ENCODE measurements at places on chromosomes 11 and 22. TPM values are rescaled to one million over a fixed set of nuclear protein-coding genes. Genes with fewer than 3 reads are reported as not detected.

DNA sequence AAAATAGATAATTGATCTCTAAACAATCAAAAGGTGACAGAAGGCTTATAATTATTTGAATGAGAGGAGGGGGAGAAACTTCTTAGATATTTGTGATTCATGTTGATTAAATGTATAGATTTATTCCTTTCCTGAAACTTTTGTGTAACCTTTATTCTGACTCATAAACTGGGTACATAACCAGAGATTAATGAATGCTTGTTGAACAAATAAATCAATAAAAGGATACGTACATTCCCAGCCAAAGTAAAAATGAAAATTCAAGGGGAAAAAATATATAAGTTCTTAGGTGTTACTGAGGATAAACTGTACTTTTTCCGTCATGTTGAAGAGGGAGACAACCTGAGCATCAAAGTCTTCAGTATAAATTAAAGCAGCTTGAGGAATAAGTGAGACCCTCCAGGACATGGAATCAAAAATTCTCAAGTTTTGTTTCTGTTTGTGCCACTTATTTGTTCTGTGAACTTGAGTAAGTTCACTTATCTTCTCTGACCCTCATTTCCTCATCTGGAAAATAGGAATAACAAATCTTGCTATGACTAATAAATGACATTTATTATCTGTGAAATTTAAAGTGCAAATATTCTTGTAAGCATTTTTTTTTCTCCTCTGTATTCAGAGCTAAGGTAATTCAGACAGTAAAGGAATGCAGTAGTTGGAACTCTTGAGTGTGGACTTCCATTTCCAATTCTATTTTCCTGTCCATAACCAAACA, 195.4 kb downstream of the METTL15 start:
- H3K27me3 ChIP-seq, result no peaks in the 10 kb centered on the region
- no peak for DNase-seq
- H3K4me1 ChIP-seq, result no peaks in the 10 kb centered on the region
- H3K4me3 ChIP-seq, result no peak overlapping the region
- H3K27ac ChIP-seq, result no peak overlapping the region
- H3K36me3 ChIP-seq, result peaks cover 6% of the 10 kb centered on the region

Gene SEC14L6
- total RNA-seq, result not detected

DNA sequence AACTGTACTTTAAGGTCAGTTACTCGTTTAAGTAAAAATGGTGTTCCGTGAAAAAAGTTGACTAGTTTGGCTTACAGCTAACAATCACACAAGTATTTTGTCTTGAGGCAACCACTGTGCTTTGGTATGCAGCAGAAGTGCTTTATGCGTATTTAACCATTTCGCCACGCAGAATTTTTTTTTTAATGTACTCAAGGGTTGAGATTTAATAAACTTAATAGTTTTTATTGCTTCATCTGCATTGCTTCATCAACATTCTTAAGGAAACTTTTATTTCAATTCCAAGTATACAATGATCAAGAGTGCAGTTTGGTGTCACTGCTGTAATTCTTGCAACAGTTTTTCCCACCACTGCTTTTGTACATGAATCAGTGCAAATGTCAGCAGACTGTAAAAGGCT, 66.4 kb downstream of the ZNRF3 start:
- H3K27me3 ChIP-seq, result peaks cover 46% of the 10 kb centered on the region
- H3K4me1 ChIP-seq, result peaks cover 2% of the 10 kb centered on the region
- no peak for DNase-seq
- H3K27ac ChIP-seq, result no peak overlapping the region
- H3K36me3 ChIP-seq, result peaks cover 2% of the 10 kb centered on the region

GRCh38 chr11:65278356-65278755, 16.6 kb downstream of the POLA2 start:
- peaks cover 11% of the 10 kb centered on the region for H3K4me1 ChIP-seq
- no peak overlapping the region for H3K4me3 ChIP-seq
- DNase-seq, result no peak
- peak overlapping the region; percentile 90 for H3K27ac ChIP-seq

GRCh38 chr11:13140028-13140870, 131.1 kb downstream of the RASSF10 start:
- H3K27me3 ChIP-seq, result peaks cover 56% of the 10 kb centered on the region
- H3K4me3 ChIP-seq, result no peak overlapping the region
- no peak overlapping the region for H3K27ac ChIP-seq
- no peaks in the 10 kb centered on the region for H3K4me1 ChIP-seq

DNA sequence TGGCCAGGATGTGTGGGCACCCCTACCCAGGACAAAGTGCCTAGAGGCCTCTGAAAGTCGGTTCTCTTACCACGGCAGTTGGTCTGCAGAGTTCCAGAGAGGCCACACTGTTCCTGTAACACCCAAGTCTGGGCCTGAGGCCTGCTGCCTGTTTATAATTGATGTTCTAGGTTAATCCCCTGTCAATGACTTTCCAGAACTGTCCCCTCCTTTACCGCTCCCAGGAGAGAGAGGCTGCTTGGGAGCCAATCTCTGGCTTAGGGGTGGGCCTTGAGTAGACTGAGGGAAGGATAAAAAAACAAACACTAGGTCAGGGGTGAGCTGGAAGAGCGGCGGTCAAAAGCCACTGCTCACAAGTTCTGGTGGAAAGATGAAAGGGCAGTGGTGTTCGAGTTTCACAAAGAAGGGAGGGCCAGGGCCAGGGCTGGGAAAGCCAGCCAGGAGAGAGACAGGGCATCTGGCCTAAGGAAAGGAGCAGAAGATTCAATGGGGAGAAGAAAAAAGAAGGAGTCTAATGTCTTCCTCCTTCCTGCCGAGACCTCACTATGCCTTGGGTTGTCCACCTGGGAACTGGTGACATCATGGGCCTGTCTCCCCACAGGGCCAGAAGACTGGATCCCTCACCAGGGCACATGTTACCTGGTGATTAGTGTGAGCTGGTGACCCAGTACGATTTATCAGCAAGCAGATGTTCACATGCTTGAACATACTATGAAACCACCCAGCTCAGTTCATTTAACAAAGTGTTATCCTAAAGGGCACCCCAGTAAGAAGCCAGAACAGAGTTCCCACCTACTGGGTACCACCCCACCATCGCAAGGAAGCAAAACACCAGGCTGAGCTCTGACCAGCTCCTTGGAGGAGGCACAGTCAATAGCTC, 50.2 kb downstream of the PC start:
- no peak overlapping the region for H3K27ac ChIP-seq
- no peak for DNase-seq
- H3K27me3 ChIP-seq, result peaks cover 11% of the 10 kb centered on the region
- H3K4me1 ChIP-seq, result no peaks in the 10 kb centered on the region
- no peak overlapping the region for H3K4me3 ChIP-seq

GRCh38 chr11:12186701-12187100, 76.3 kb downstream of the MICAL2 start:
- H3K4me1 ChIP-seq, result peaks cover 33% of the 10 kb centered on the region
- no peak for DNase-seq

DNA sequence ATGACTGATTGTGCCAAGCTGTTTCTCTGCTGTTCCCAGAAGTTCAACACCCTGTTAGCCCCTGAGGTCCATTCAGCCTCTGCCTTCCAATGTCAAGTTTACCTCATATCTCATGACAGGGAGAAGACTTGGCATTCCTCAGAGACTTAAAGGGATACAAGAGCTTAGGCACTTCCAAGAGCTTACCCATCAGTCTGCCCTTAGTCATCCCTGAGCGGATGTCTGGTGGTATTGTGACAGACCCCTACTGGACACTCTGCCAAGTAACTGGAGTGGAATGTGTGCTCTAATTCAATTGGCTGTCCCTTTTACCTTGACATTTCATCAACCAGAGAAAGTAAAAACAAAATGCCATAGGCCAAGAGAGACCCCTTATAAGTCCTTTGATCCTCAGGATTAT, 151.5 kb downstream of the AASDHPPT start:
- no peaks in the 10 kb centered on the region for H3K4me1 ChIP-seq
- no peaks in the 10 kb centered on the region for H3K27me3 ChIP-seq
- H3K36me3 ChIP-seq, result no peaks in the 10 kb centered on the region
- H3K27ac ChIP-seq, result no peak overlapping the region

DNA sequence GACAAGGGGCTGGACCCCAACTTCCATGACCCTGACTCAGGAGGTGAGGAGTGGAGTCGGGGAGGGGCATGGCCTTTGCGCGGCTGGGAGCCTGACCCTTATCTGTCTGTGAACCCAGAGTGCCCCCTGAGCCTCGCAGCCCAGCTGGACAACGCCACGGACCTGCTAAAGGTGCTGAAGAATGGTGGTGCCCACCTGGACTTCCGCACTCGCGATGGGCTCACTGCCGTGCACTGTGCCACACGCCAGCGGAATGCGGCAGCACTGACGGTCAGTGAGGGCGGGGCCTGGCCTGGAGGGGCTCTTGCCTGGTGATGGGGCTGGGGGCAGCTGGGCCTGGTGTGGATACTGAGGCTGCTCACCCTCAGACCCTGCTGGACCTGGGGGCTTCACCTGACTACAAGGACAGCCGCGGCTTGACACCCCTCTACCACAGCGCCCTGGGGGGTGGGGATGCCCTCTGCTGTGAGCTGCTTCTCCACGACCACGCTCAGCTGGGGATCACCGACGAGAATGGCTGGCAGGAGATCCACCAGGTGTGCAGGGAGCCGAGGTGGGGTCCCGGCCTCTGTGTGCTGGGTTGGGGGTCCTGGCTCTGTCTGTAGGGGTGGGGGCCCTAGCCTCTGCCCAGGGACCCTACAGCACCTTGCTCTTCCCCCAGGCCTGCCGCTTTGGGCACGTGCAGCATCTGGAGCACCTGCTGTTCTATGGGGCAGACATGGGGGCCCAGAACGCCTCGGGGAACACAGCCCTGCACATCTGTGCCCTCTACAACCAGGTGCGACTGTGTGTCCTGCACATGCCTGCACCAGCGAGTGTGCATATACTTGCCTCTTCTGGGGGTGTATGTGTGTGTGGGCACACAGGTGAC, 6.3 kb downstream of the SHANK3 start:
- H3K27me3 ChIP-seq, result peaks cover 14% of the 10 kb centered on the region
- no peak overlapping the region for H3K4me3 ChIP-seq
- peaks cover 13% of the 10 kb centered on the region for H3K4me1 ChIP-seq
- peaks cover 6% of the 10 kb centered on the region for H3K36me3 ChIP-seq
- H3K27ac ChIP-seq, result no peak overlapping the region

Gene UBQLN3
- total RNA-seq, result 0.20 TPM

GRCh38 chr11:17974246-17974645, 38.6 kb downstream of the SERGEF start:
- no peak overlapping the region for H3K4me3 ChIP-seq
- H3K4me1 ChIP-seq, result peaks cover 2% of the 10 kb centered on the region
- no peak for DNase-seq
- H3K36me3 ChIP-seq, result peaks cover 10% of the 10 kb centered on the region
- no peaks in the 10 kb centered on the region for H3K27me3 ChIP-seq

Gene LRRC55
- total RNA-seq, result not detected

Gene APOC3
- not detected for total RNA-seq

- H3K4me3 ChIP-seq, result no peak overlapping the region
- peak overlapping the region; percentile 19 for H3K27ac ChIP-seq
- H3K4me1 ChIP-seq, result peaks cover 2% of the 10 kb centered on the region
- no peaks in the 10 kb centered on the region for H3K27me3 ChIP-seq
Observed at GRCh38 chr11:3745161-3745560, 52.2 kb downstream of the NUP98 start.

- peaks cover 4% of the 10 kb centered on the region for H3K4me1 ChIP-seq
- no peak for DNase-seq
- no peak overlapping the region for H3K27ac ChIP-seq
- peaks cover 41% of the 10 kb centered on the region for H3K27me3 ChIP-seq
Observed at GRCh38 chr11:112778091-112778876, 182.9 kb upstream of the NCAM1 start.

- H3K4me3 ChIP-seq, result no peak overlapping the region
- H3K36me3 ChIP-seq, result no peaks in the 10 kb centered on the region
- peaks cover 2% of the 10 kb centered on the region for H3K4me1 ChIP-seq
- no peak overlapping the region for H3K27ac ChIP-seq
- no peak for DNase-seq
Observed at GRCh38 chr11:102177974-102178631, 67.9 kb downstream of the YAP1 start.

GRCh38 chr11:35856259-35856658, 87.6 kb upstream of the LDLRAD3 start:
- H3K4me1 ChIP-seq, result no peaks in the 10 kb centered on the region
- H3K27me3 ChIP-seq, result peaks cover 4% of the 10 kb centered on the region
- H3K4me3 ChIP-seq, result no peak overlapping the region

Gene OR5W2
- not detected for total RNA-seq

DNA sequence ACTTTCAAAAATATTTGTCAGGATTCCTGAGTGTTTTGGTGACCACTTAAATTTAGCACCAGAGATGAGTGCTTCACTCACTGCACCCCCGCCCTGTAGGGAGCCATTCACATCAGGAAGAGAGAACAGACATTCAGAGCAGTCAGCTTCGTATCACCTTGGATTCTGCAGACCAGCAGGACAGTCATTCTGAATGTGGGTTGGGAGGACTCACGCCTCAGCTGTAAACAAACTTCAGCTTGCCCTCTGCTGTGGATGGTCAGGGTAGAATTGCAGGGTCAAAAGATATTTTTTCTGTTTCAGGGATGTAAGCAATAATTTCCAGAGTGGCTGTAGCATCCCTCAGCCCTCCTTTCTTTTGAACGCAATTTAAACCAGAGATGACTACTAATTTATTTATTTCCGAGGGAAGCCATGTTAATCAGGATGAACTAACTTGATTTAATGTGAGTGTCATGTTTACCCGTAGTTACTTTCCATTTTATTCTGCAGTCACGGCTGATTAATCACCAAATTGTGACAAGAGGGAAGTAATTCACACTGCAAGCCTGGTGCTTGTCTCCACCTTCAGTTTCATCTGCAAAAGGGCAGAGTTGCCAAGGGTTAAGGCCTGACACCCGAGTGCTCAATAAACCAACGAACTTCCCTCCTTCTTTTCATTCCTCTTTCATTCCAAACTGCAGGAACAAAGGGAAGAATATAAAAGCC, 174.2 kb upstream of the DDI1 start:
- H3K4me3 ChIP-seq, result no peak overlapping the region
- no peak overlapping the region for H3K27ac ChIP-seq
- H3K36me3 ChIP-seq, result no peaks in the 10 kb centered on the region
- no peaks in the 10 kb centered on the region for H3K4me1 ChIP-seq
- H3K27me3 ChIP-seq, result no peaks in the 10 kb centered on the region

Gene KLHDC7B
- total RNA-seq, result 5.1 TPM

- no peaks in the 10 kb centered on the region for H3K27me3 ChIP-seq
- no peak for DNase-seq
- H3K27ac ChIP-seq, result no peak overlapping the region
Observed at GRCh38 chr11:94154095-94154856, 25.6 kb downstream of the PANX1 start.

DNA sequence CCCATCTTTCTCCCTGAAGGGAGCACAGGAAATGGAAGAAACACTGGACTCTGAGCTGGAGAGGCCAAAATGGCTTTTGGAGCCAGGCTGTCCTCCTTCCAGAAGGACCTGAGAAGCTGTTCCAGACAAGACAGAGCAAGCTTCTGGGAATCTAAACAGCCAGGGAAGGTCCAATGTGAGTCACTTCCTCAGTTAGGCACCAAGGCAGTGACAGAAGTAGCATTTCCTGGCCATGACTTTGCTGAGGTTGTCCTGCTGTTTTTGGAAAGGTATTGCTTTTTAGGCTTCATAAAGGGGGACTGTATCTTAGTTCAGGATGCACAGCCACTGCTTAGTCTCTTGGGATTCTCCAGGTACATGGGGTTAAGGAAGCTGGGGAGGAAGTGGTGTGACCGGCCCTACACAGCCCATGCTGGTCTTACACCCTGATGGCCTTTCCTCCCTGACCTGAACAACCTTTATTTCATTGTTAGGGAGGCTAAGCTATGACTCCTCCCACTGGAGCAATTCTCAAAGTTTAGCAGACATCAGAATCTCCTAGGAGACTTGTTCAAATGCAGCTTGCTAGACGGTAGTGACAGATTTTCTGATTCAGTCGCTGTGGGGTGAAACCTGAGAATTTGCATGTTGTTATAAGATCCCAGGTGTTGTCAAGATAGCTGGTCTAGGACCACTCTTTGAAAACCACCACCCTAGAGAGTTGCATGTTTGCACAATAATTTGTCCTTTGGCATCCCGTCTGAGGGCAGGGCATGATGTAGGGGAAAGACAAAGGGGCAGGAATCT, 6.8 kb upstream of the INSC start:
- DNase-seq, result no peak
- H3K36me3 ChIP-seq, result no peaks in the 10 kb centered on the region
- H3K27me3 ChIP-seq, result peaks cover 15% of the 10 kb centered on the region
- H3K27ac ChIP-seq, result no peak overlapping the region
- H3K4me1 ChIP-seq, result peaks cover 4% of the 10 kb centered on the region

All from T-helper 17 cell (primary cell).